ENCODE measurements at places on chromosomes 5 and 9. TPM values are rescaled to one million over a fixed set of nuclear protein-coding genes. Genes with fewer than 3 reads are reported as not detected.

HIGD2A gene
- total RNA-seq: 86.2 TPM

GPR151 gene
- not detected for total RNA-seq

DNA sequence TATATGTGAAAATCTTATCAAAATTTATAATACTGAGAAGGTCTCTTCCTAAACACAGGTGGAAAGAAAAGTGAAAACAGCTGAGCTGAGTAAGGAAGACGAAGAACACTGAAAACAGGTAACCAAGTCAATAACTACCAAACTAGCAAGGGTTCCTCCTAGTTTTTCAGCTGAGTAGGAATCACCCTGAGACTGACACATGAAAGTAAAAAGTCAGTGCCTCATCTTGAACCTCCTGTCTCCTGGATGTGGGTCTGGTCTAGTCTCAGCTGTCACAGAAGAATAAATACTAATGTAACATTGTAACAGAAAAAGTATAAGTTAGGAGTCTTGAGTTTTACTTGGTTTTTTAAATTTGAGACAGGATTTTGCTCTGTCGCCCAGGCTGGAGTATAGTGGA, 121.0 kb downstream of the MEF2C start:
- peaks cover 12% of the 10 kb centered on the region for H3K4me1 ChIP-seq
- no peak overlapping the region for H3K4me3 ChIP-seq
- no peak overlapping the region for H3K27ac ChIP-seq
- no peaks in the 10 kb centered on the region for H3K27me3 ChIP-seq

GRCh38 chr5:14171046-14171445, 27.9 kb downstream of the TRIO start:
- no peak overlapping the region for H3K4me3 ChIP-seq
- no peaks in the 10 kb centered on the region for H3K27me3 ChIP-seq

DNA sequence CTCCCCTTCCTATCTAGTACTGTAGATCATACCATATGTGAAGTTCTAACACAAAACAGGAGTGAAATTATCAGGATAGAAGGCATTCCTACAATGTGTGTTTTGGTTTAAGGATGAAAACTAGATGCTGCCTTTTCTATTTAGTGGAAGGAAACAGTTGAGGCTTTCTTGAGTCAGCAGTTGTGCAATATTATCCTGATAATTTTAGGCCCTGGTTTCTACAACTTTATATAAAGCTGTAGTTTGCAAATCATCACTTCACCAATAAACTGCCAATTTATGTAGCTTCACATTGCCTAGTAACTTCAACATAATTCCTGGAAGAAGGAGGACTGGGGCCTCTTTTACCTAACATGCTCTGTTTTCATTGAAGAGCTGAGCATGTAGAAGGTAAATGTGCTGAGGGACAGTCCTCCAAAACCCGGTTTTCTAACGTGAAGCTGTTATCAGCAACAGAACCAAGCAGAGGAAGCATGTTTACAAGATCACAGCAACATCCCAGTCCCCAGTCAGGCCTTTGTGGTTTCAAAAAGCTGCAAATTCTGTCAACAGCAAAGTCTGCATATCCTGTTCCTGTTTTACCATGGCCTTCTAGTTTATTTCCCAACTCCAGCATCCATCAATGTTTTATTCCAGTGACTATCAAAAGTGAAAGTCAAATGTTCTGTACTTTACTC, 513.4 kb upstream of the MEF2C start:
- no peaks in the 10 kb centered on the region for H3K27me3 ChIP-seq
- no peaks in the 10 kb centered on the region for H3K36me3 ChIP-seq
- H3K4me1 ChIP-seq: no peaks in the 10 kb centered on the region
- peak overlapping the region; percentile 44 for H3K27ac ChIP-seq

GRCh38 chr5:100553209-100553608, 18.0 kb downstream of the FAM174A start:
- no peak overlapping the region for H3K4me3 ChIP-seq
- H3K27ac ChIP-seq: no peak overlapping the region
- no peaks in the 10 kb centered on the region for H3K27me3 ChIP-seq
- no peaks in the 10 kb centered on the region for H3K4me1 ChIP-seq

- no peaks in the 10 kb centered on the region for H3K36me3 ChIP-seq
- no peaks in the 10 kb centered on the region for H3K27me3 ChIP-seq
- no peak overlapping the region for H3K4me3 ChIP-seq
- H3K27ac ChIP-seq: no peak overlapping the region
- H3K4me1 ChIP-seq: no peaks in the 10 kb centered on the region
Observed at GRCh38 chr5:60010328-60010727, 116.8 kb upstream of the PDE4D start.

GRCh38 chr5:141186897-141187512, at the start of gene PCDHB9:
PCDHB9 (plus strand) TSS chr5:141187161; CDS start chr5:141187319, 158 bp downstream.
- no peaks in the 10 kb centered on the region for H3K36me3 ChIP-seq
- peaks cover 2% of the 10 kb centered on the region for H3K27me3 ChIP-seq
- peak; percentile 52 for DNase-seq
- no peak within 1 kb of the TSS for H3K27ac ChIP-seq

DNA sequence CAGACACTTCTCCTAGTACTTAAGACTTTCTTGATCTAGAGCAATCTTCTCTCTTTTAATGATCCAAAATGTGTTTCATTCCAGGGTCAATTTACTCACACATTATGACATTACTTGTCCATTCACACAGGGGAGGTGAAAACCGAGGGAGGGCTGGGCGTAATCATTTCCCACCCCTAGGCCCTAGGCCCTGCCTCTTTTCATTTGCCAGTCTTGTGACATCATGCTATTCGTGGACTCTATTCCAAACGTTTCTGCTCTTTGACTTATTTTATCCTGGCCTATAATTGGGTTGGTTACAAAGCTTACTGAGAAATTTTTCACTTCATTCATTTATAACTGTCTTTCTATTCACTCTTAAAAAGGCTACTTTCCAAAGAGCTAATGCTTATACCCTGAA, 2.4 kb downstream of the DCAF12 start:
- H3K36me3 ChIP-seq: peaks cover 8% of the 10 kb centered on the region
- H3K4me1 ChIP-seq: peaks cover 34% of the 10 kb centered on the region
- DNase-seq: no peak
- no peak overlapping the region for H3K4me3 ChIP-seq
- no peaks in the 10 kb centered on the region for H3K27me3 ChIP-seq
